H4 (cell line): ENCODE measurements at places on chromosomes 13 and 19. TPM values are rescaled to one million over a fixed set of nuclear protein-coding genes. Genes with fewer than 3 reads are reported as not detected.

- no peak for DNase-seq
Observed at GRCh38 chr19:56987184-56987583, 132.6 kb upstream of the USP29 start.

- no peak for DNase-seq
Observed at GRCh38 chr19:17075864-17076542, 426 bp downstream of the MYO9B start.

DNA sequence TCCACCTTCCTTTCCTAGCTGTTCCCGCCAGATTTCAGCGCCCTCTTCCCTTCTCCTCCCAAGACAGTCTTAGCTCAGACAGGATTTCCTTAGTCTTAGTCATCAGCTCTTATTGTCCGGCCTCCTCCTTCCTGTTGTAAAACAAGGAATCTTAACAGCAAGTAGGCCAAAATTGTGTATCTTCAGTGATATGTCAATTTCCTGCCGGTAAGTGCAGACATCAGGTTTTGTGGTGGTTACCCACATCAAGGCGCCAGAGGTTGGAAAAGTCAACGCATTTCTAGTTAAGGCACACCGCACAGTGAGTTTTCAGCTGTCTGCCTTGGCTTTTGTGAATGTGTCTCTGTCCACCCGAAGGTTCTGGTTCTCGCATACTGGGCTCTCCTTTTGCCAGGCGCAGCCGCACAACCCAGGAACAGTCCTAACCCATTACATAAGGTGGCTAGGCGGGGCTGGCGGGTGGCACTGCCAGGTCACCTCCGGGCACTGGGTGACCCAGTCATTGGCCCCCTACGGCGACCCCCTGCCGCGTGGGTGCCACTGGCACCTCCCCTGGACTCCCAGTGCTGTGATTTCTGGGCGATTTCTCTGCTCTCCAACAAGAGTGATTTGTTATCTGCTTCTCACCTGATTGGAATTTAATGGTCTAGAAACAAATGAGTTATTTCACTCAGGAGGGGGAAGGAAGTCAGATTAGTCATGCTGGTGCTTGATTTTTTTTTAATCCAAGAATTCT, 12.9 kb downstream of the COL4A2 start:
- DNase-seq = no peak

GRCh38 chr13:63843766-63844699, 2428.4 kb upstream of the PCDH20 start:
- DNase-seq = no peak

DNA sequence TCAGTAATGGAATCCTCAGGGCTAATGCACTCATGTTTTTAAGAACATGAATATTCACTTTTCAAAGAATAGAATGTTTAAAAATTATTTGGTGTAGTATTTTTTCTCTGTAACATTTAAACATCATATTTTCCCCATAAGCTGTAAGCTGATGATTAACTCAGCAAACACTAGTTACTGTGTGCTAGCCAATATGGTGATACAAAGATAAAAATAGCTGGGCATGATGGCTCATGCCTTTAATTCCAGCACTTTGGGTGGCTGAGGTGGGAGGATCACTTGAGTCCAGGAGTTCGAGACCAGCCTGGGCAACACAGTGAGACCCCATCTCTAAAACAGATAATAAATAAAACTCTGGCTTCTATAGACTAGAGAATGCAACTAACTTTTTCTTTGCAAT, 13.2 kb downstream of the RNF17 start:
- no peak for DNase-seq

- DNase-seq = no peak
Observed at GRCh38 chr13:59367904-59368303, 795.8 kb downstream of the DIAPH3 start.

DNA sequence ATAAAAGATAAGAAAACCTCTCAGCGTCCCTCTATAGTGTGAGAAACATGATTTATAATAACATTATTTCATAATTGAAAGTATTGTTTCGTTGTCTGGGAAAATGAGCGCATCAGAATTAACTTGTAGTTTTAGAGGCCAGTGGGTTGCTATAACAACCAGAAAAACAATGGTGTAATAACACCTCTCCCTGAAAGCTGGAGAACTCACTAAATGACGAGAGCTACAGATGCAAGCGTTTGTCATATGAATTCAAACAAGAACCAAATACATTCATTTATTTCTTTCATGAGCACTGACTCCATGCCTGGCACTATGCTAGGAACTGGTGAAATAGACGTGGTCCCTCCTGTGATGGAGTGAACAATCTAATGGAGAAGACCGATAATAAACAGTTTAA, 16.3 kb downstream of the KBTBD7 start:
- DNase-seq = no peak

DNA sequence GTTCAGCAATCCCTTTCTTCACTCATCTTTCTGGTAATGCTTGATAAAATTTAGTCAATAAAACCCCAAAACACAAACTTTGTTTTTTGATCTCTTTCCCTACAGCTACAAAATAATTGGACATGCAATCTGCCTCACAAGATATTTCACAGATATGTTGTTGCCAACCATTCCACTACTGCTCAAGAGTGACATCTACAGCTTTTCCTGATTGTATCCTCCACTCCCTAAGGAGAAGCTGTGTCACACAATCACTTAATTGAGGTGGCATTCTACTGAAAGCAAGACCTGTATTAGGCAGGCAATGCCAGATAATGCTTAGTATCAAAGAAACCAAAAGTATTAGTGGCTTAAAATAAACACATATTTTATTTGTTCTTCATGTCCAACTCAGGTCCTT, 1646.2 kb upstream of the SPRY2 start:
- no peak for DNase-seq

GRCh38 chr19:53311044-53311443, 22.5 kb upstream of the ZNF845 start:
- no peak for DNase-seq

- no peak for DNase-seq
Observed at GRCh38 chr19:46983097-46983496, 36.5 kb upstream of the NPAS1 start.

DNA sequence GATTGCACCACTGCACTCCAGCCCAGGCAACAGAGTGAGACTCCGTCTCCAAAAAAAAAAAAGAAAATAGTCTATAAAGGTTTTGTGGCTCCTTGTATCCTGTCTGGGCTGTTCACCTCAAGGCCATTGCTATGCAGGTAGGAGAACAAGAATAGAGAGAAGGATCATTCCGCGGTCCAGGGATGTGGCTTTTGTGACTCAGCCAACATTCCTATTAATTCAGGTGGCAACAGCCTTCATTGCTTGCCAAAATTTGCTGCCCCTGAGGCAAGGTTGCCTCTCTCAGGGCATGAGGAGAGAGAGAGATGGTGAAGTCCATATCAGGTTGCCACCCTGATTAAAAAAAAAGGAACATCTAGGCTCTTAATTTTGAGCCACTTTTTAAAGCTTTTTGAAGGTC, 8.0 kb downstream of the ZNF551 start:
- no peak for DNase-seq

GRCh38 chr13:79392882-79393563, 13.0 kb downstream of the RBM26 start:
- peak; percentile 29 for DNase-seq

GRCh38 chr19:3008994-3009393, 20.1 kb downstream of the TLE2 start:
- no peak for DNase-seq

DNA sequence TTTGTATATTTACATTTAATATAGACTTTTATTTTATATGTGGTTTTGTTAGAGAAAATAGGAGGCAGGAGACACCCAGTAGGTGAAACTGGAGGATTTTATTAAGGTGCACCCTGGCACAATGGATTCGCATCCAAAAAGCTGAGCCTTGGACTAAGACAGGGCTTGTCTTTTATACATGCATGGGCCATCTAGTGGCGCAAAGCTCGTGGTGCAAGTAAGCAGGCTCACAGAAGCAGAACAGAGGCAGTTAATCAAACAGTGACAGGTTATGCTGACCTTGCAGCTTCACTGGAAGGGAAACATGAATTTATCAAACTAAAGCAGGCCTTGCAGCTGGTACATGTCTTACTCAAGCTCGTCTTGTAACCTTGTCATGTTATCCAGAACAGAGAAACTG, 58.8 kb upstream of the ZNF681 start:
- DNase-seq = peak; percentile 30

DNA sequence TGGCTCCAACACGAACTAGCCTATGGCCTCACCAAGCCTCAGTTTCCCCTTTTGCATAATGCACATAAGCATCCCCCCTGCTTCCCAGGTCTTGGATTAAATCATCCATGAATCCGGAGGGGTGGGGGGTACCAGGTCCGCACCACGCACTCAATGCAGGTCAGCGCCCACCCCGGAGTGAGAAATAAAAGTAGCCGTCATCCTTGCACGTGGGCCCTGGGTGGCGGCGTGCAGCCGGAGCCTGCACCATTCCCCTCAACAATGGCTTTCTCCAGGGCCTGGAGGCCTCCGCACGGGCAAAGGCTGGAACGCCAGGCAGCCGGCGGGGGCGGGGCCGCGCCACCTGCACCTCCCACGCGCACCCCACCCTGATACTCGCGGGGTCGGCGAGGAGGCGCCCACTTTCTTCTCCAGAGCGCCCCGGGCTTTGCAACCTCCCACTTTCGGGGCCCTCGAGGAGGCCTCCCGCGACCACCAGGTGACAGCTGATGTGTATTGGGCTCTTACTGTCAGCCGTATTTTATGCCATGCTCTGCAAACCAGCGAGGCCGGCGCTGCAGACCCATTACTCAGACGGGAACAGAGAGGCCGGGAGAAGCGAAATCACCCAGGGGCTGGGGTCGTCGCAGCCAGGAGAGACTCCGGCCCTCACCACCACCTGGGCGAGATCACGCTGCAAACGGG, 767 bp upstream of the GADD45B start:
- DNase-seq = peak; percentile 54

GRCh38 chr19:10984166-10984735, 23.4 kb downstream of the SMARCA4 start:
- DNase-seq = no peak

The ACP7 gene
- total RNA-seq = not detected in 2 replicates

The ZNF112 gene
- total RNA-seq = 1.2 and 2.7 TPM in 2 replicates

The SBK2 gene
- total RNA-seq = not detected in 2 replicates

The SYCN gene
- total RNA-seq = not detected in 2 replicates

The ZFP36 gene
- total RNA-seq = 4.0 and 5.7 TPM in 2 replicates

The BRME1 gene
- 2.3 and 5.3 TPM in 2 replicates for total RNA-seq

The SLC15A1 gene
- total RNA-seq = not detected in 2 replicates

The ZNF557 gene
- 14.2 and 17.7 TPM in 2 replicates for total RNA-seq

The KIR3DL1 gene
- total RNA-seq = not detected in 2 replicates

The DYRK1B gene
- total RNA-seq = 4.2 and 4.3 TPM in 2 replicates

The UBAC2 gene
- 24.0 and 29.8 TPM in 2 replicates for total RNA-seq

The FXYD1 gene
- total RNA-seq = not detected in 2 replicates
